Ecto neural progenitor cell (in vitro differentiated cells): ENCODE measurements at places on chromosomes 13 and 19.

- no peak for DNase-seq
Observed at GRCh38 chr13:100513987-100514670, 74.5 kb downstream of the GGACT start.

DNA sequence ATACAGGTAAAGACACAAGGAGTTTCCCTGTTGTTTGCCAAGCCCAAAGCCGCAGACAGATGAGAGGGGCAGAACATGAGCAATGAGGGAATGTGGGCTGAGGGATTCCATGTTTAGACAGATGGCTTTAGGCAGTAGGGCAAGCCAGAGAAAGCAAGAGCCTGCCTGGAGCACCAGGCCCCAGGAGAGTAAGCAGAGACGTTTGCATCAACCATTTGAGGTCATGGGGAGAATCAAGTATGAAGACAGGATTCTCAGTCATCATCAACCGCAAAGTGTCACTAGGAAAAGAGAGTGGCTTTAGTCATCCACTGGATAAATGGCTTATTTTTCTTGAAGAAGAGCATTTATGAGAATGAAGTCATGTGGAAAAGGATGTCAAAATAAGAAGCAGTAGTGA lies 184.7 kb downstream of the COG6 start:
- no peak for DNase-seq

DNA sequence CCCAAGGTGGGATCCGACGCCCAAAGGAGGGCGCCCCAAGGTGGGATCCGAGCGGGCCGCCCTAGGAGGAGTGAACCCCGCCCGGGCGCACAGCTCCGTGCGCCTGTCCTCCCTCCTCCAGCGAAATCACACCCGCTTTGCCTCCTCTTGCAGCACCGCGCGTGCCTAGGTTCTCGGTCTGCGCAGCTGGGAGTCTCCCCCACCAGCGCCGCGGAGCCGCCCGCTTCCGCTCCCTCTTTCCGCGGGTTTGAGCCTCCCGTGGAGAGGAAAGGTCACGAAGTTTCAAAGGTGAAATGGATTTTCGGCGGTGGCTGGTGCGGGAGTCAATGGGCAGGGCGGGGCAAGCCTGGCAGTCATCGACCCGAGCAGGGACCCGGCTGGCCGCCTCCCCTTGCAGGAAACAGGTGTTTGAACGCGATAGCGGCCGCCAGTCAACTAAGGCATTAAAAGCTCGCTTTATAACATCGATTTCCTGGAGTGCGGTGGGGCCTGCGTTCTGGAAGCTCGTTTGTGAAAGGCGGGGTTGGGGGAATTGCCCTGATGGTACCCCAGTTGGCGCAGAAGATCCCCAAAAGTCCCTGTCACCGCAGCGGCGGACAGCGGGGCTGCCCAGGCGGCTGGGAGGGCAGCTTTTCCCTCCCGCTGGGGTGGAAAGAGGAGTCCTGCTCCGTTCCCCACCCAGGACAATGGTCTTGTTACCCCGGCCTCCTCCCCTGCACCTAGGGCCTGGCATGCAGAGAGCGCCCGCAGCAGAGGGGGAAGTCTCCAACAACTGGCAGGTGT lies 9.0 kb upstream of the SOX1 start:
- DNase-seq, result peak; percentile 70

GRCh38 chr13:37100731-37101130 lies 4.7 kb downstream of the CSNK1A1L start:
- DNase-seq, result no peak

GRCh38 chr13:51271528-51272085 lies 49.4 kb downstream of the FAM124A start:
- DNase-seq, result no peak

DNA sequence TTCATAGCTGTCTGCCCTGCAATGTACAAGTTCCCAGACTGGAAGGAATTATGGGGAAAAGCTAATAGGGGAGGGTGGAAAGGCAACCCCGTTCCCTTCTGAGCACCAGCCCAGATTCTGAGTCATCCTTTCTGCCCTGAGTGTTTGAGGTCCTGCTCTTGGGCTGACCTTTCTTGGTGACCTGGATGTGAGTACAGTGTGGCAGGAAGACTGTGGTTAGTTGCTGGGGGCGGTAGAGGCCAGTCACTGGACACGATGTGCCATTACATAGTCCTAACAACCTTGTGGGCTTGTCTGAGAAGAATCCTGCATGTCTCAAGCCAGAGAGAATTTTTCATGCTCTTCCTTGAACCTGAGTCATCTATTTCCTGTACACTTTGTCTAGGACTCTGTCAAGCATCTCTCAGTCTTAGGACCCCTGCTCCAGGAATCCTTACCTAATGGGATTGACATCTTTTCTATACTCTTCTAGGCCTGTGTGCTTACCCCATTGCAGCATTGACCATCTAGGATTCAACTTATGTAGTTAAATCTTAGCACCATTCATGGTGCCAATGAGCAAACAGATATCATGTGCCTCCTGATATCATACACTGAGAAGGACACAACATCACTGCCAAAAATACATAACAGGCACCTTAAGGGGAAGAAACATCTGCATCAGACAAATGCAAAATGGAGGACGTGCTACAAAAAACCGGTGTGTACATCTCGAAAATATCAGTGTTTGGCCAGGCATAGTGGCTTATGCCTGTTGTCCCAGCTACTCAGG lies 8.1 kb upstream of the ANGPTL4 start:
- DNase-seq, result no peak

GRCh38 chr19:43940719-43941118 lies 5.6 kb upstream of the ZNF45 start:
- DNase-seq, result no peak

- DNase-seq, result no peak
Observed at GRCh38 chr13:20340759-20341171, 108.6 kb upstream of the GJB6 start.

- DNase-seq, result no peak
Observed at GRCh38 chr19:34109596-34109995, 62.7 kb upstream of the LSM14A start.

- no peak for DNase-seq
Observed at GRCh38 chr13:79385694-79386093, 20.4 kb downstream of the RBM26 start.

DNA sequence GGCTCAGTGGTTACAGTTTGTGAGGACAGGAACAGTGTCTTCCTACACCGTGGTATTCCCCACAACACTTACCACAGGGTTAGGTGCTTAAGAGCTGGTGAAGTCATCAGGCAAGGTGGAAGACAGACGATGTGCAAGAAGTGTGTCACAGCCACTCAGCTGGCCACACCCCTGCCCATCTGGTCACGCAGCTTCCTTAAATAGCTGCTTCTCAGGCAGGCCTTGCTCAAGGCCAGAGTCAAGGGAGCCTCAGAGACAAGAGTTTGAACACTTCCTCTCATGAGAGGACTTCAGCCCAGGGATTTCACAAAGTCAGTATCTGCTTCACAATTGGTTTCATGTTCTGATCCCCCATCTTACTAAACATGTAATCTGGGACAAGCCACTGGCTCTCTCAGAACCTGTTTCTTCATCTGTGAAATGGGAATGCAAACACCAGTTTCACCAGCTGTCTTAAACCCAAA lies 80.3 kb upstream of the FRY start:
- no peak for DNase-seq

- peak; percentile 91 for DNase-seq
Observed at GRCh38 chr19:50414864-50415660, 3.7 kb upstream of the SPIB start.

DNA sequence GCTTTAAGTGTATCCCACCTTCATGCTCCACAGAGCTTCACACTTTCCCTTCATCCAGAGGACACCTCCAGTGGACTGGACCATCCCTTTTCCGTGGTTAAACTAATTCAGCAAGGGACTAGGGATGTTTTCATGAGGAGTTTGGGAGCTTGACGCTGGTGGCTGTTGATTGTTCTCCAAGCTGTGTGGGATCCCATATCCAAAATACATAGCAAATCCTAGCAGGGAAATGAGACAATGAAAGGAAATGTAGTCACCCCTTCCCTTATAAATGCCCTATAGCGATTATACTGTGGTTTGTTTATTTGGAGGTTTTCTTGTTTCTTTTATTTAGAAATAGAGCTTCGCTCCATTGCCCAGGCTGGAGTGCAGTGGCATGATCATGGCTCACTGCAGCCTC lies 31.6 kb upstream of the DPRX start:
- DNase-seq, result no peak

DNA sequence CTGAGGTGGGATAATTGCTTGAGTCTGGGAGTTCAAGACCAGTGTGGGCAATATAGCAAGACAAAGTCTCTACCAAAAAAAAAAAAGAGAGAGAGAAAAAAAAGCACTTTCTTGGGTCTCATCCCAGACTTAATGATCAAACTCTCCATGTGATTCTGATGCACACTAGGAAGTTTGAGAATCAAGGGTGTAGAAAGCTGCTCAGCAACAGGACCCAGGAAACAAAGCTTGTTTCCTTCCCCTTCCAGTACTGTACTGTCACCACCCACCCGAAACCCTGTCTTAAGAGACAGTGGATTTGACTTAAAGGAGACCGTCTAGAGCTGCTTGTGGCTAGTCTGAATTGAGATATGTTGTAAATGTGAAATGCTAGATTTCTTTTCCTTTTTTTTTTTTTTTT lies 5.8 kb downstream of the MISP3 start:
- no peak for DNase-seq

DNA sequence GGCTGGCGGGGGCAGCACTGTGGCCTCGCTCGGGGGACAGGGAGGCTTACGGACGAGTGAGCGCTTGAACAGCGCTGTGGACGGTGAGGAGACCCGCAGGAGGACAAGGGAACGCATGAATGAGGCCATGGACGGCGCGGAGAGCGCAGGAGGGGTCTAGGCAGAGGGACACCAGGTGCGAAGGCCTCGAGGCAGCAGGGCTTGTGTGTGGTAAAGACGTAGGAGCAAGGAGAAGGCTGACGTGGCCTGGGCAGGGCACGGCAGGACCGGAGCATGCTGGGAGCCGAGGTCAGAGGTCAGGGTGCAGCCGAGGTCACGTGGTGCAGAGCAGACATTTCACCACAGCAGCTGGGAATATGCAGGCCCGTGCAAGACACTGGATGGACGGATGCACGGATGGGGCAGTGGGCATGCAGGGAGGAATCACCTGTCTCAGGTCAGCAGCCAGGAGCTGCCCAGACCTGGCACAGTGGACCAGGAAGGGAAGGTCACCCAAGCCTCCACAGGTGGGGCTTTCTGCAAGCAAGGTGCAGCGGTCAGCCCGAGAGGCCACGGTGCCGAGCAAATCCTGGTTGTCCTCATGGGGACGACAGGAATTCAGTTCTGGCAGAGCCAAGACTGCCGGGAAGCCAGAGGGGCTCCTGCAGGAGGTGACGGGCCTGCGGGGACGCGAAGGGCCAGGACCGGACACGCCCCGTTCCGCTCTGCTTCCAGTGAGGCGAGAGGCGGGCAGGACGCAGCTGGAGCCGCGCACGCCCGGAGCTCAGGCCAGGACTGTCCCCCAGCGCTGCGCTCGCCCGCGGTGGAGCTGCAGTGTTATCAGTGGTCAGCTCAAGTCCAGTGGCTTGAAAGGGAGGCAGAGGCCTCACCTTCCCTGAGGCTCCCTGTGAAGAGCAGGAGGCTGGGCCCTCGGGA lies 72.2 kb downstream of the RASA3 start:
- no peak for DNase-seq

GRCh38 chr19:3253270-3253669 lies 28.8 kb downstream of the CELF5 start:
- no peak for DNase-seq

- DNase-seq, result no peak
Observed at GRCh38 chr13:114103801-114104654, 28.4 kb downstream of the RASA3 start.

DNA sequence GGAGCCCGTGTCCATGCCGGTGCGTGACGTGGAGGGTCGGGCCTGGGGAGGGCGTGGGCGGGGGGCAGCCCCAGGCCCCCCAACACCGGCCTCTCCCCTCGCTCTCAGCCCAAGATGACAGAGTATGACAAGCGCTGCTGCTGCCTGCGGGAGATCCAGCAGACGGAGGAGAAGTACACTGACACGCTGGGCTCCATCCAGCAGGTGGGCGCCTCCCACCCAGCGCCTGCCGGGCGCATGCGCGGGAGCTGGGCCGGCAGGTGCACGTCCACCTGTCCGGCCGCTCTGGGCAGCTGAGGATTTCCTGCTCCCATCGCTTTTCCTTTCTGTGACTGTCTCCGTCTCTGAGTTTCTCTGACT lies 49.8 kb downstream of the VAV1 start:
- DNase-seq, result no peak

DNA sequence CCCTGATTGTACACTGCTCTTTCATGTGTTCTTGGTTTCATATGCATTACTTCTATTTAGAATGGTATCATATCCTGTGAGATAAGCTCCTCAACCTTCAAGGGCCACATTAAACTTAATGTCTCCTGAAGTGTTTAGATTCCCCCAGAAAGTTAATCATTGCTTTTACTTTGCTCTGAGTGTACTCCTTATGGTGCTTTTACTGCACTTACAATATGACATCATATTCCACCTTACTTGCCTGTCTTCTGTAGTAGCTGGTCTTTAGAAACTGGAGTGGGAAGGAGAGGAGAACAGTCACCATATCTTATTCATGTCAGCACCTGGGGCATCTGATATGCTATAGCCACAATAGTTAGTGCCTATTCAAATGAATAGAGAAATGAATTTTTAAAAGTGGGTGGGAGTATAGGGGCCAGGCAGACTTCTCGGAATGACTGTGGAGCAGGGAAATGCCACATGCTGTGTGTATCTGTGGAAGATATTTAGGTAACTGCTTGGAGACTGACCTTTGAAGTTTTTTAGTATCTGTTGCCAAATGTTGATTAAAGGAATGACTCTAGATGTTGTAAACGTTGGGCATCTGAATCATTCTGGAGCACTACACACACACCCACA lies 40.2 kb downstream of the SLAIN1 start:
- no peak for DNase-seq

DNA sequence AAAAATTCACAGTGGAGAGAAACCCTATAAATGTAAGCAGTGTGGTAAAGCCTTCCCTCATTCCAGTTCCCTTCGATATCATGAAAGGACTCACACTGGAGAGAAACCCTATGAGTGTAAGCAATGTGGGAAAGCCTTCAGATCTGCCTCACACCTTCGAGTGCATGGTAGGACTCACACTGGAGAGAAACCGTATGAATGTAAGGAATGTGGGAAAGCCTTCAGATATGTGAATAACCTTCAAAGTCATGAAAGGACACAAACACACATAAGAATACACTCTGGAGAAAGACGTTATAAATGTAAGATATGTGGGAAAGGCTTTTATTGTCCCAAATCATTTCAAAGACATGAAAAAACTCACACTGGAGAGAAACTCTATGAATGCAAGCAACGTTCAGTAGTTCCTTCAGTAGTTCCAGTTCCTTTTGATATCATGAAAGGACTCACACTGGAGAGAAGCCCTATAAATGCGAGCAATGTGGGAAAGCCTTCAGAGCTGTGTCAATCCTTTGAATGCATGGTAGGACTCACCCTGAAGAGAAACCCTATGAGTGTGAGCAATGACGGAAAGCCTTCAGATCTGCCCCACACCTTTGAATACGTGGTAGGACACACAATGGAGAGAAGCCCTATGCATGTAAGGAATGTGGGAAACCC lies 16.1 kb upstream of the ZNF439 start:
- DNase-seq, result no peak

GRCh38 chr13:94317063-94317491 lies 162.4 kb downstream of the DCT start:
- no peak for DNase-seq

GRCh38 chr19:55044771-55045716 lies 7.0 kb upstream of the GP6 start:
- DNase-seq, result no peak
